ENCODE measurements at places on chromosomes 7 and 10.

DNA sequence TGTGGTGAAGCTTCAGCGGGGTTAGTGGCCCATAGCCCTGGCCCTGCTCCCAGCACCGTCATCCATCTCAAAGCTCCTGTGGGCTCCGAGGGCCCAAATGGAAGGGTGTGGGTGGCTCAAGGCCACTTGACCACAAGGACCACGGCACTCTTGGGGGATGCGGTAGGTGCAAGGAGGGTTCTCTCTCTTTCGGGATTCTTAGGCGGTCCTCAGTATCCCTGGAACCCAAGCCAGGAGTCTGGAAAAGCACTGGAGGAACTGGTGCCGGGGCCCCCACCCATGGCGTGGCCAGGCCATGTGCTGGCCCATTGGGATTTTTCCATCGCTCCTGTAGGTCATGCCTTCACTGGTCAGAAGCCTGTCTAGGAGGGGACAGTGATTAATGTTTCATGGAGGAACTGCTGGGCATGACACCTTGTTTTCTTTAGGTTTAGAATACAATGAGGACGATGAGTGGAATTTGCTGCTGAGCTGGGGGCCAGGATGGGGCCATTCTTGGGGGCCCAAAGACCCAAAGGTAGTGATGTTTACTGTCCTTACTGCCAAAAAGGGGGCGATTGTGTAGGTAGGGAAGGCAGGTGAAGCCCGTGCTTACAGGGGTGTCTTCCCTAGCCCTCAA is 16.7 kb downstream of the AQP1 start:
- DNase-seq = no peak

GRCh38 chr7:93194386-93194785 is 31.9 kb downstream of the HEPACAM2 start:
- no peak for DNase-seq

- DNase-seq = no peak
Observed at GRCh38 chr7:91276909-91277308, 12.7 kb downstream of the FZD1 start.

DNA sequence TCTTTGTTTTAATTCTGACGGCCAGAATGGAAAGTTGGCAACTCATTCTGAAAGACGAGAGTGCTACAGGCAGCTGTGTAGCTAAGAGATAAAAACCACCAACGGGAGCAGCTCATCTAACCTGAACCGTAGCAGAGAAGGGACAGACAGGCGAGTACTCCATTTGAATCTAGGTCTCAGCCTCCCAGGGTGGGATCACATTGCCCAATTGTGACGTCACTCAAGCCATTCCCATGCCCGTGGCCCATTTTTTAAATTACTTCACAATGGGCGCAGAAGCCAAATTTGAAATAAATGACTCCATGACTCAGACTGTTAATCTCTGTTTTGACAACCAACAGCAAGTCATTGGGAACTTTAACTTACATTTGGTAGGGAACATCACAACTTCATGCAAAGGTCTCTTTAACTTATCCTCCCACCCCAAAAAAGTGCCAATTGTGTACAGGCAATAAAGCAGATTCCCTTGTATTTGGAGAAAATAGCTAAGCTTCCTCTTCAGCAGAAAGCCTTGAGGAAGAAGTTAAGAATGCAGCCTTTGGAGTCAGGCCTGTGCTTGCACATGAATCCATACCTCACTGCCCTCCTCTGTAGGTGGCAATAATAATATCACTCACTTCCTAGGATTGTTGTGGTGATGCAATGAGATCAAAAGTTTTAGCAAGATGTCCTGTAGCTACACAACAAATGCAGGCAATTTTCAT is 93.2 kb upstream of the KIF5B start:
- peak; percentile 67 for DNase-seq

DNA sequence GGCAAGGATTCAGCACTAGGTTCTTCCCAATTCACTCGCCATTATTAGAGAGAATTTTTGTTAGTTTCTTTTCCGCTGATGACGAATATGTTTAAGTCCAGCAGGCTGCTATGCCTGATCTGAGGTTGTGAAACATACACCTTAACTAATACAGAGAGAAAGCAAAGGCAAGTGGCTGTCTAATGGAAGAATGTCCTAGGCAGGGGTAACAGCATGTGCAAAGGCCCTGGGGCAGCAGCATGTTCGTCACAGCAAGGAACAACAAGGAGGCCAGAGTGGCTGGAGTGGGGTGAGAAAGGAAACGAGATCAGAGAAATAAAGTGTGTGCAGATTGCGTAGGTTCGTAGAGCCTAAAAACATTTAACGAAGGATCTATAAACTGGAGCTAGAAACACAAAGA is 35.4 kb upstream of the CCDC7 start:
- DNase-seq = no peak

- no peak for DNase-seq
Observed at GRCh38 chr10:120460776-120461175, 3.7 kb downstream of the PLPP4 start.

DNA sequence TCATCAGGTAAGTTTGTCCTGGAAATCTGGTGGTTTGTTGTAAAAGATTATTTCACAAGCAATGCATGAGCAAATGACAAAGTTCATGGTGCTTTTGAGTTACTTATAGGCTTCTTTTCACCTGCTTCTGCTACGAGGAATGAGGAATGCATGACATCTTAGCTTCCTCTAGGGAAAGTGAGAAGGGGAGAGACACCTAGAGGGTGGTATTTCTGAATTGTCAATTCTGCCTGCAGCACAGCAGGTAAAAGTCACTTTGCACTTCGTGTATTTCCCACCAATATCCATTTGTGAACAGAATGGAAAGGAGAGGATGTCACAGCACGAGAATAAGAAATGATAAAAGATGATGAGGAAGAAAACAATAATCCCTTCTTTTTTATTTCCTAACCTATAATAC is 153.4 kb upstream of the FEZF1 start:
- no peak for DNase-seq

GRCh38 chr7:14635955-14636354 is 266.6 kb downstream of the DGKB start:
- DNase-seq = no peak

DNA sequence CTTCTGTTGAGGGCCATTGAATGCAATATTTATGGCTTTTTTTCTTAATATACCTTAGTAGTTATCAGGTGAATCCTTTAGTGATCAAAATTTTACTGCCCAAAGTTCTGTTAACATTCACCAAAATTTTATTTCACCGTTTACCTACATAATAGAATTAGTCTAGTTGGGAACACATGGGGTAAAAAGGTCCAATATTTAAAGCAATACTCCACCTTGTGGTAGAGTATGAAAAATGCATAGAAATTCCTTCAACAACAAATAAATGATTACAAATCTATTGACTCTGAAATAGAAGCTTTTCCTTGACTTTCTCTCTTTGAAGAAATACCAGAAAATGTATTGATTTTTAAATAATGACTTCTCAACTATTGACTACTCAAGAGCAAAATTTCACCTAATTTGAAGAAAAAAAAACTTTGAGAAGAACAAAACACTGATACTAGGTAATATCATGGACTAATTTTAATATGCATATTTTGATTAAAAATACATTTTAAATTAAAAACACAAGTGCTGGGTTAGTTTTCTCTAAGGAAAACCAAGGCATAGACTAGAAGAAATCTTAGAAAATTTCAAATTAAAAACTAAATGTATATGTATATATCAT is 43.3 kb downstream of the POLR1F start:
- DNase-seq = no peak
